Central memory CD8-positive, alpha-beta T cell (primary cell): ENCODE measurements at places on chromosomes 6 and 20.

GRCh38 chr6:119308991-119309657 lies 40.4 kb downstream of the MAN1A1 start:
- DNase-seq, result no peak

- no peak for DNase-seq
Measured at GRCh38 chr6:118748311-118749062, 97.1 kb upstream of the CEP85L start.

GRCh38 chr20:973785-974194 lies 28.3 kb downstream of the RSPO4 start:
- DNase-seq, result no peak

DNA sequence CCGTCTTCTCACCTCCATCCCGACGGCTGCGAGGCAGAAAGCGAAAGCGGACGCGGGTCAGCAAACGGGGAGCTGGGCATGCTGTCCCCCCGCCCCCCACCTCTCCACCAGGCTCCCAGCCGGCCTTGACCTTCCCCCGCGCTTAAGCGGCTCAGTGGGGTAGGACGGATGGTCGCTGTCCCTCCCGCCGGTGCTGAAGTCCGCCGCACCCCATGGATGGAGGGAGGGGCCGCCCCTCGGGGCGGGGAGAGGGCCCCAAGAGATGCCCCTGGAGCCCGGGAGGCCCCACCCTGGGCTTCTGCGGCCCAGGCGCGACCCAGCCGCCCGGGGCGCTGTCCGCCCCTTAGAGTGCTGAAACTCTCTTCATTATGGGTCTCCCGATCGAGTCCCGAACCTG lies at the start of gene KCNB1:
Gene KCNB1, minus strand, starts transcription at position 48 of the 397 bp plus-strand sequence. CDS start 188 bp downstream, outside the sequence.
- peak; percentile 15 for DNase-seq

DNA sequence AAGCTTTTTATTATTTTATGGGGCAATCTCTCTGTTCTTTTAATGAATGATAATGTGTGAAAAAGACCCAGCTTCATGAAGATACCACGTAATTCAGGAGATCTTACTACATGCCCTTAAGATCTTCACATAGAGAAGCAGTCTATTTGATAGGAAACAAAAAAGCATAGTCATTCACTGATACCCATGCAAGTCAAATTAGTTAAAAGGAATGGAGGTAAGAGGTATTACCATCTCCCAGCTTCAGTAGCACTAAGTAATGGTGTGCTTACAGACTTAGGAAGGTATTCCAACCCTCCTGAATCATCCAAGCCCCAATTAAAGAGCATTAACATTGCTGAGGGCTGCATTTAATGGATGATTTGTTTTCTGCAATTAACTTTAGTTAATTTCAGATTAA lies 364.7 kb downstream of the SYNE1 start:
- no peak for DNase-seq

- DNase-seq, result no peak
Measured at GRCh38 chr6:100850174-100850573, 31.0 kb downstream of the ASCC3 start.

- DNase-seq, result no peak
Measured at GRCh38 chr6:12408752-12409151, 118.6 kb downstream of the EDN1 start.

DNA sequence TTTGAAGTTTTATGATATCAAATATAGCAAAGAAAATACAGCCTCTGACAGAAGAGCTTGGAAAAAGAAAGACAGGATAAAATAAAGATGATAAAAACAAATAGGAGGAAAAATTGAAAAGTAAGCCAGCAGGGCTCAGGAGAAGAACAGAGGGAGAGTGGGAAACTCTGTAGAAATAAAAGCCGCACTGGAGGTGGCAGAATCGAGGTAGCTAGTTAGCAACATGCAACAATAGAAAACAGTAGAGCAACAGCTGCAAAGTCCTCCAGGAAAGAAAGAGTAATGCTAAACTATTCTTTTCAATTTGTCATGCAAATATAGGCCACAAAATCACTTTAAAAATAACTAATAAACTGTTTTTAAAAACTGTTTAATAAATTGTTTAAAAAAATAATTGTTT lies 28.8 kb downstream of the HBS1L start:
- no peak for DNase-seq

DNA sequence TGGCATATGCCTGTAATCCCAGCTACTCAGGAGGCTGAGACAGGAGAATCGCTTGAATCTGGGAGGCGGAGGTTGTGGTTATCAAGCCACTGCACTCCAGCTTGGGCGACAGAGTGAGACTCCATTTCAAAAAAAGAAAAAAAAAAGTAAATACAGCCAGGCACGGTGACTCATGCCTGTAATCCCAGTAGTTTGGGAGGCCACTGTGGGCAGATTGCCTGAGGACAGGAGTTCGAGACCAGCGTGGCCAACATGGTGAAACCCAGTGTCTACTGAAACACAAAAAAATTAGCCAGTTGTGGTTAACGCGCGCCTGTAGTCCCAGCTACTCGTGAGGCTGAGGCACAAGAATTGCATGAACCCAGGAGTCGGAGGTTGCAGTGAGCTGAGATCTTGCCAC lies 1.5 kb upstream of the NINL start:
- no peak for DNase-seq

DNA sequence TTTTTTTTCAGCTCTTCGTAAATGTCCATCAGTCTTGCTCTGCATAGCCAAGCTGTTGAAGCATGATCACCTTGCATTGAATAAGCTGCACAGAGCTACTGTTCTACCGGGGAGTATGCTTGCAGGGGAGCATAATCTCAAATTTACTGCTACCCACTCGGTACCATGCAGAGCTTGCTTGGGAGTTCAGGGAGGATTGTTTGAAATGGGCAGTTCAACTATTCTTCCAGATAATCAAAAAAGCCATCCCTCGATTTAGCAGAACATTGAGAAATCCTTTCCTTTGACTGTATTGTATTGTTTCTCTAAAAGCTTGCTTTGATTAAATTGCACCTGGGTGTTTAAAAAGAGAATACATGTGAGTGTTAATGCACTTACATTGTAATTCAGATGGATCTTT lies 332.6 kb downstream of the UTRN start:
- DNase-seq, result no peak

GRCh38 chr6:3584606-3585005 lies 127.8 kb upstream of the SLC22A23 start:
- no peak for DNase-seq

- no peak for DNase-seq
Measured at GRCh38 chr6:116876635-116877611, at the start of gene RFX6. TSS of gene RFX6 (plus strand) at chr6:116877242. CDS start at chr6:116877276, 34 bp downstream.

DNA sequence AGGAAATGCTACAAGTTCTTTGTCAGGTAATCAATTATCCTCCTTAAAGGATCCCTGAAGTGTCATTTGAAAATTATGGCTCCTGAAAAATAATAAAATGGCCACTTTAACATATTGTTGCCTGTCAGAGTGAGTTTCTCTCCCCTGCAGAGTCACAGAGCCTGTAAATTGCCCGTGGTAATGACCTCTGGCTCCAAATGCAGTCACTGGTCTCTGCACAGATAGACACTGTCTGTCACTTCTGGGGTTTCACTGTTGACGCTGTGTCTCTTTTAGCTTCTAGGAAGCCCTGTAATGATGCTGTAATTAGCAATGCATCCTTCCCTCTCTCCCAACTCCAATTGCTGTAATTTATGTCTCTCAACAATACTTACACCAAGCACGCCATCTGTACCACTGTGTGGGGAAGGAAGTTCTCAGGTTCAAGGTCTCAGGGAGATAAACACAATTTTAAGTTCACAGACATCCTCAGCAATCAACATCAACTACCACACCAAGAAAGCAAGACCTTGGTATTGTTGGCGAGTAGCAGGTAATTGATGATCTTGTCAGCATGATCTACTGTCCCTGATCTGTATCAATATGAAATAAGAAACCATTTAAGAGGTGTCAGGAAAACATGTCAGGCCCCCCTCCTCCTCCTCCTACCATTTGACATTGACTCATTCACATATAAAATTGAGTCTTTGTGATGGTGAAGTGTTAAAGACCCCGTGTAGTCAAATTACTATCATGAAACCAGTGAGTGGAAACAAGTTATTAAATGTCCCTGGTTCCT lies 91.2 kb upstream of the SULF2 start:
- no peak for DNase-seq

DNA sequence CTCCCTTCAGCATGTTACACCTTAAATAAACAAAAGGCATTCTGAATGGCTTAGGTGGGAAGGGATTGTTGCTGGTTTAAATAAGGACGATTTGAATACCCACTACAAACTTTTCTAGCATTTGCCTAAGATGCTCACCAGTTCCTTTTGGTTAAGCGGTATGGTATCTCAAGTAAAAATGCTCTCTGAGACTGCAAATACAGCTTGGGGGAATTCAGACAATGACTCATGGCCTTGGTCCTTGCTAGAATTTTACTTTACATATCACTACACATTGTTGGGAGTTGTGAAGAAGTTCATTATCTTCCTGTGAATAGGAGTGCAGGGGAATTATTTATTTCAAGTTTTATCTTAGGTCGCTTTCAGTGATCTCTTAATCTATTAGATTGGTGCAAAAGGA lies 670.7 kb downstream of the UTRN start:
- no peak for DNase-seq

GRCh38 chr6:53752856-53753255 lies 41.9 kb upstream of the LRRC1 start:
- DNase-seq, result no peak

GRCh38 chr6:118284736-118285360 lies 263.2 kb upstream of the PLN start:
- DNase-seq, result no peak

- DNase-seq, result no peak
Measured at GRCh38 chr20:49573900-49574416, 6.0 kb upstream of the PTGIS start.

GRCh38 chr6:47187893-47188587 lies 121.7 kb downstream of the TNFRSF21 start:
- DNase-seq, result no peak

DNA sequence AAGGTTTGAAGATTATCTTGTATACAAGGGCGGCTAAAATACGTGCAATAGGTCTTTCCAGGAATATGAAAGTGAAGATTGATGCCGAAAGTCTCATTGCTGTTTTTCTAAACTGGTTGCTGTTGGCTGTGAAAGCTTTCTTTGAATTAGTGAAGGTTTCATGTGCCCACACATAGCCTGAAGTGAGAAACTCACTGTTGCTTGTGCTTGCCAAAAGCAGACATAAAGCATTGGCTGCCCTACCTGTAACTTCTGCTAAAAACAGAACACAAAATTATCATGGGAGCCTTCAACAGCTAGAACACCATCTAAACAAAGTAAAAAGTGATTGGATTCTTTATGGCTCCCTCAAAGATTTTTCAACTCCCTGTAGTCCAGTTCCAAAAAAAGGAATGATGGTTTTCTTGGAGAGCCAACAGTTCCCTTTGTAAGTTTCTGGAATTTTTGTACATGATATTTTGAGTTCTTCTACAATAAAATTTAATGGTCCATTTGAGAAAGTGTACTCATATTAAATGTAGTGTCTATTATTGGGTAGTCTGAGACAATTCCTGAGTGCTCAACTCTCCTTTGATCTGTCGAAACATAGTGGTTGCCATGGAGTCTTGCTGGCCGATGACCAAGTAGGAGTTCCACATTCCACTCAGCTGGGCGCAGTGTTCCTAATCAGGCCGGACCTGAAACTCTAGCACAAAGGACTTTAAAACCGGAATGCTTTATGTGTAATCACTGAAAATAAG lies 68.5 kb downstream of the PLEKHG1 start:
- DNase-seq, result no peak

GRCh38 chr6:2848851-2849250 lies 7.2 kb upstream of the SERPINB1 start:
- DNase-seq, result no peak

DNA sequence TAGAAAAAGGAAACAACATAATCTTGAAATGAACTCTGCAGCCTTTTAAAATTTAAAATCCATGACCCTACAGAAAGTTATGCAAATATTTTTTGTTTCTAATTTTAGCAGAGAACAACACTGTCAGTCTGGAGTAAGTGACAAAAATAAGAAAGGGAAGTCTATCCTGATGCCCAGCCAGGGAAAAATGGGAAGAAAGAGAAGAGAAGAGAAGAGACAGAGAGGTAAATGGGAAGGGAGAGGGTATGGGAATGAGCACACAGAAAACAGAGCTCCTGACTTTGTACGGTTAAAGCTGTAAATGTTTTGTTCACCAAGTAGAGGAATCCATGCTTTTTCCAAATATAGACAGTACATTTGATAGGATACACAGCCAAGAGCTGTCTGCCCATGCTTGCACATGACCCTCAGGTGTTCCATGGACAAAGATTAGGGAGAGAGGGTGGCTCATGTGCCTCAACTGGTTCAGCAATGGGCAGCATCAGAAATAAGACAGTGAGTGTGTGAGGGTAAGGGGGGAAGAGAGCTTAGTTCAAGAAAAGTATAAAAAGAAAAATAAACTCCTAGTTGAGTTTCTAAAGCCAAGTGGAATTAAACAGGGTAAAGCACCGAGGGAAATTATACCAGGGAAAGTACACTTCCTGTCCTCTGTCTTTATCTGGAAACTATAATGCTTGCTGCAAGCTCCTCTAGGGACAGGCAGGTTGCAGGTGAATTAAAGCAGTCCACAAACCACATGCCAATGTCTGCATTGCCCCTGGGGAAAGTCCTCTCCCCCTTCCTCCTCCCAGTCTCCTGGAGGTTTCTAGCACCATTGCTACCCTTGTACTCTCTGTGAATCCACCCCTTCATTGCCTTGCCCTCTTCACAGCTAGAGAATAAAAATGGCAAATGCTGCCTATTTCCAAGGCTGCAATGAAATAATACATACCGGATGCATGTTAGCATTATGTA lies 30.0 kb downstream of the MAP3K5 start:
- DNase-seq, result no peak

GRCh38 chr20:61724376-61724775 lies 341.3 kb downstream of the TAF4 start:
- DNase-seq, result no peak

- no peak for DNase-seq
Measured at GRCh38 chr6:8539453-8539852, 104.1 kb upstream of the SLC35B3 start.

- no peak for DNase-seq
Measured at GRCh38 chr6:149472241-149472640, 12.6 kb downstream of the ZC3H12D start.

GRCh38 chr20:43765916-43766315 lies 39.1 kb upstream of the GTSF1L start:
- DNase-seq, result no peak

DNA sequence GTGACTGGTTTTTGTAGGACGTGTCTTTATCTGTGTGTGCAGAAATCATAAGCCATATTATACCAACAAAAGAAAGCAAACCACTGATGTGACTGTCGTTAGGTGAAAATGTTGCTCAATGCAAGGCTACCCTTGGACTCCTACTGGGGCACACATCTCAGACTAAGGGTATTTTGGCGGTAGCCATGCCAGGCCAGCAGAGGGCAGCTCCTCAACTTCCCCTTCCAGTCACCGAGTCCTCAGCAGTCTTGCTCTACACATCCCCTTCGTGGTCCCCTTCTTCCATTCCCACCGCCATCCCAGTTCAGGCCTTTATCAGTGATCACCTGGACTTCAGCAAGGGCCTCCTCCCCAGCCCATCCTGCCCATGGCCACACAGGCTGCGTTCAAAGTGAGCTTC lies 113.7 kb upstream of the GGTLC1 start:
- no peak for DNase-seq

GRCh38 chr6:20846602-20847028 lies 312.4 kb downstream of the CDKAL1 start:
- DNase-seq, result no peak

GRCh38 chr6:116371120-116371917 lies 572 bp downstream of the DSE start:
- peak; percentile 13 for DNase-seq
